GM18507 (cell line): ENCODE measurements at places on chromosomes 1 and 21.

- DNase-seq = no peak
Observed at GRCh38 chr1:207888652-207889051, 22.3 kb downstream of the CD34 start.

DNA sequence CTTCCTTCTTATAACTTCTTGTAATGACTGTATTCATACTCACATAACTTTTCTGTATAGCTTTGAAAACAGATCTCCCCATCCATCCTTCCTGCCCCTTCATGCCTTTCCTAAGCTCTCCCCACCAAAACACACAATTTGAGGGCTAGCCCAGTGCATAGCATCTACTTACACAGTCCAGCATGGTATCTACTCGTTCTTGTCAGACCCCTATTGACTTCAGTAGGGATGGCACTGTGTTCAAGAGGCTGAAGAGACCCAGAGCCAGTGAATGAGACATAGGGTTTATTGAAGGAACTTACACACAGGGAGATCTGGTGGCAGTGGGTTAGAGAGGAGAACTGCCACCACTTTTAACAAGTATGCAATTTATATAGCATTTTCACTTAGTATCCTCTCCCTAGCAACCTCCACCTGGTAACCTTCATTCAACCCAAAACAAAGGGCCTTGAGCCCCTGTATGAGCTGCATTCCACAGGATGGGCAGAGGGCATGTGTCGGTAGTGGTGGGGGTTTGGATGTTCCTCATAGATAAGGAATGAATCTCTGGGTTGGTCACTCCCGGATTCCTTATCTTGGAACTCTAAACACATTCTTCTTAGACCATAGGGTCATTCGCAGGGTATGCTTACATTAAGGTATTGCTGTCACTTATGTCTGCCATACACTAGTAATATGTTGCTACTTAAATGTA lies 64.9 kb upstream of the GNG12 start:
- no peak for DNase-seq

- DNase-seq = no peak
Observed at GRCh38 chr1:54051933-54052430, 1.0 kb downstream of the TMEM59 start.

DNA sequence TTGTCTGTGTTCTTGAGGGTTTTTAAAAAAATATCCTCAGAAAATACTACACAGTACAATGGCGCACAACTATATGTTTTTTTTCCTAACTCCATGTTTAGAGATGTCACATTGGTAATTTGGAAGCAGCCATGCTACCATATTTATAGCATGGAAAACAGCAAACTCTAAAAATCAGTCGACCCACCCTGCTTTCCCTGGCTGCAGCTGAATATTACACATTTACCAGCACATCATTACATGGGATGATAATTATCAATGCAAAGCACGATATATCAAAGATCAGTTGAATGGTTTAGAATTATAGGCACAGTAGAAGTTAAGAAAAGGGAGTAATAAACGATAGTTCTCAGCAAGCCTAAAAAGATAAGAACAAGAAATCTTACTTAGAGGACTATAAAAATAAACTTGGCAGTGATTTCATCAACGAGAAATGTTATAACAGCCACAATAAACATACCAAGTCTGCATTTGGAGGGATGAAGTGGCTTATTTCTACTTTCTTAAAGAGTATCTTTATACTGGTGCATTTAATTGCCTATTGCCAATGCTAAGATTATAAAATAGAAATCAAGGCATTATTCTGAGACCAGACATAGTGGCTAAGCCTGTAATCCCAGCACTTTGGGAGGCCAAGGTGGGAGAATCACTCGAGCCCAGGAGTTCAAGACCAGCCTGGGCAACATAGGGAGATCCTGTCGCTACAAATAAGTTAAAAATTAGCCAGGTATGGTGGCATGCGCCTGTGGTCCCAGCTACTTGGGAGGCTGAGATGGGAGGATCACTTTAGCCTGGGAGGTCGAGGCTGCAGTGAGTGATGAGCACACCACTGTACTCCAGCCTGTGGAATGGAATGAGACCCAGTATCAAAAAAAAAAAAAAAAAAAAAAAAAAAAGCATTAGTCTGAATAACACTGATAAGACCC lies 43.4 kb downstream of the WDR64 start:
- no peak for DNase-seq

- DNase-seq = no peak
Observed at GRCh38 chr1:7290971-7291970, 479.8 kb upstream of the VAMP3 start.

GRCh38 chr1:226939438-226940028 lies 561 bp upstream of the COQ8A start:
- peak; percentile 22 for DNase-seq

DNA sequence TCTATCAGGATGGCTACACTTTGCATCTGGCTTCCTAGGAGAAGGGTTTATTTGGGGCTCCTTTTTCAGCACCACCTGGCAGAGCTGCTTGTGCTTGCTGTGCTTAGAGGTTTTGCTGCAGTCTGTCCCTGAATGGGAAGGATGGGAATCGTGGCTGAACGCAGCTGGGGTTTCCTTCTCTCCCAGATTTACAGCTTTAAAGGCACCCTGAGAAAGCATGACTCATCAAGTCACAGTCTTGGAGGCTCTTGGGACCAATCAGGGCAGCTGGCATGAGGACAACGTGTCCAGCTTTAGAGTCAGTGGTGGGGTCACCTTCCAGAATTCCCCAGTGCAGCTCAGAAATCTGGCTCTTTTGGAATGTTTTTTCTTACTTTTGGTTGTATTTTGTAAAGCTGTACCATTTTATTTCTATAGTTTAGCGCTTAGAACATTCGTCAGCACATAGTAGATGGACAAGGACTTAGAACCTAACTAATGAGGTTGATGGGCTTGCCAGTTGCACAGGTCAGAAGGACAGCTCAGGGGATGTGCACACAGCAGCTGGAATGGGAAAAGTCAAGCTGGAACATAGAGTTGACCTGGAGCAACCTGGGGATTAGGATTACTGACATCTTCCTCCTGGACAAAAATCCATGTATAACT lies 222.6 kb downstream of the PRDM2 start:
- no peak for DNase-seq

GRCh38 chr1:1068517-1069055 lies 5.5 kb downstream of the RNF223 start:
- no peak for DNase-seq

- DNase-seq = no peak
Observed at GRCh38 chr21:28454564-28455252, 538.0 kb downstream of the LTN1 start.

GRCh38 chr1:202561726-202562443 lies 148.4 kb downstream of the SYT2 start:
- DNase-seq = no peak

DNA sequence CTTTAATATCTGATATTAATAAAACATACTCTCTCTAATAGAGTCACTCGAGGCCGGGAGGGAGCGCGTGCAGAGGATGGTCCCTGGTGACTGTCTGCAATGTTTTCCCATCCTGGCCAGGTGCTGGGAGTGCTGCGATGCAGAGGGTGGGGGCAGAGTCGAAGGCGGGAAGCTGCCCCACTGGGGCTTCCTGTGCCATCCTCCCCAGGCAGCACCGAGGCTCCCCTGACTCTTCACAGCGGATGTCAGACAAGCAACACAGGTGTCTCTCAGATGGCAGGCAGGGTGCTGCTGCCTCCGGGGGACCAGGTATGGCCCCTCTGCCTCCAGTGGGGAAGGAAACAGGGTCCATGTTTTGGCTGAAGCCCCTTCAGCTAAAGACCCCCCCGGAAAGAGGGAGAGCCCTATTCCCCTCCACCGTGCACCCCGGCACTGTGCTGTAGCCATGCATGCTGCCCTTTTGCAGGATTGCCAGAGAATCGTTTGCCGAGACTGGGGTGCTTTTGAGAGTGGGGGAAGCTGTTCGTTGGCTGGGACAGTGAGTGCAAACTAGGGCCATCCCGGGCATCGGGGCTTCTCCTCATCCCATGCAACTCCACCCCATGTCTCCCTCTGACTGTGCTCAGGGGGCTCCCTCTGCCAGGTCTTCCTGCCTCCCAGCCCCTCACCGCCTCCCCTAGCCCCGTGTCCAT lies 32.1 kb upstream of the TTC34 start:
- no peak for DNase-seq

DNA sequence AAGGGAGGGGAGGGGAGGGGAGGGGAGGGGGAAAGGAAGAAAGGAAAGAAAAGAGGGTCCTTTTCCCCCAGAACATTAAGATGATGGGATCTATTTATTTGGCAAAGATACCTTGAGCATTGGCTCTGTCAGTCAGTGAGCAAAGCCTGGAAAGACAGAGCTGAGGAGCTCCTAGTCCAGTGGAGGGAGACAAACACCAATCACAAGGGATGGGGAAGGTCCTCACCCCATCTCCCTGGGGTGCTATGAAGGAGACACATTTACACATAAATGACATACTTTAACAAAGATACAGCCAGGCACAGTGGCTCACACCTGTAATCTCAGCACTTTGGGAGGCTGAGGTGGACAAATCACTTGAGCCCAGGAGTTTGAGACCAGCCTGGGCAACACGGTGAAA lies 154.9 kb upstream of the TIAM1 start:
- DNase-seq = no peak

DNA sequence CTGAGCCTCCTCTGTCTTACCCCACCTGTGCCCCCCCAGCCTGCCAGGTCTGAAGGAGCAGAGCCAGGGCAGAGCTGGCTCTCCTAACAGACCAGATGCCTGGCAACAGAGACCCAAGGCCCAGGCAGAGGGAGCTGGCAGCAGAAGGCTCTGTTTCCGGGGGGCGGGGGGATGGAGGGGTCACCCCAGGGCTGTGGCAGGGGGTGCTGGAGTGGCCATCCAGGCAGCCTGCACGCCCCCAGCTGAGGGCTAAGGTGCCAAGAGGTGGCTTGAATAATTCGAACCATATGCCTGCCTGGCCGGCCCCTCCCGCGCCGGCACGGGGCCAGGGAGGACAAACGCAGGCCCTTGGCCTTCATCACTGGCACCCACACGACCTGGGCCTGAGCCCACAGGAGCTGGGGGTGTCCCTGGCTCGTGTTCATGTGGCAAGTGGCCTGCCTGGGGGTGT lies 16.0 kb upstream of the PLEKHG5 start:
- DNase-seq = no peak

GRCh38 chr1:225468270-225469020 lies 40.6 kb upstream of the LBR start:
- no peak for DNase-seq

DNA sequence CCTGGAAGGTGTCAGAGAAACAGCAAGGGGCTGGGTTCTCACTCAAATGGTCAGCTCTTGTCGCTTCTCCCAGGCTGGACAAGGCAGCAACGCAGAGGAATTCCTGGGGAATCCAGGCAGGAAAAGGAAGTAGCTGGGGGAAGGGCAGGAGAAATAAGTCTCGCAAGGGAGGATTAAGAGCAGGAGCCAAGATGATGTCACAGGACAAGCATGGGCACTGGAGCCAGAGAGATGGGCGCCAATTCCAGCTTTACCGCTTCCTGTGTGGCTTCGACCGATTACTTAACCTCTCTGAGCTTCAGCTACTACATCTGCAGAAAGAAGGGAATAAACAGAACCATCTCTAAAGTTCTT lies 70.5 kb downstream of the SSBP3 start:
- no peak for DNase-seq

DNA sequence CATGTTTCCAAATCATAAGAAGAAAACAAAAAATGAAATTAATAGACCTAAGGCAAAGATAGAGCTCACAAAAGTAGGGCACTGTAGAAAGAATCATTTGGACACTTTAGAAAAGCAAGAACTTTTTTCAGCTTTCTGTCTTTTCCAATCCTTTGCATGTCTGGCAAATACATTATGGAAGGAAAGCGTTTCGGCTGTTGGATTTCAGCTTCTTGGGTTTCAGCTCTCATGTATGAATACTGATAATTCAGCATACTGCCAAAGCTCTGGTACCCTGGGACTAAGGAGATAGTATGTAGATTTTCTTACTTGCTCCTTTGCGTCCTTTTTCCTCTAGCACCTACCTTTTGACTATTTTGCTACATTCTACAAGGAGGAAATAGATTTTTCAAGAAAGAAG lies 375.9 kb downstream of the BRINP3 start:
- no peak for DNase-seq

- DNase-seq = no peak
Observed at GRCh38 chr1:29481031-29481430, 244.7 kb downstream of the PTPRU start.

DNA sequence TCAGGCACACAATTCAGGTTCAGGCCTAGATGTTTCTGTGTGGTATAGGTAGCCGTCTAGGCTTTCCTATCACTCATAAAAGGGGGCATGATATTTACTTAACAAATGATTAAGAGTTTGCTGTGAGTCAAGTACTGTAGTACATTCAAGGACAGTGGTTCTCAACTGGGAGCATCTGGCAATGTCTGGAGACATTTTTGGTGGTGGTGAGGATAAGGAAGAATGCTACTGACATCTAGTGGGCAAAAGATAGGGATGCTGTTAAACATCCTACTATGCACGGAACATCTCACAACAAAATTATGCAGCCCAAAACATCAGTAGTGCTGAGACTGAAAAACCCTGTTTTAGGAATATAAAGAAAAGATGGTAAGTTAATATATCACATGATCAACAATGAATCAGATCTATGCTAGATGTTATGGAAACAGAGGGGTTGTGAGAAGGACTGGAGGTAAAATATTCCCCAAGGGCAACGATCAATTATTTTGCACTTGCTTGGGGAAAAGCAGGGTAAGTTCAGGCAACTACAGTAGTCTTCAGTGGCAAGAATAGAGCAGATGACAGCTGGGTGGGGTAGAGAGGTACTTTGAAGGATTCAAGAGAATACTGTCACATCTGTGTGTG lies 4.9 kb downstream of the DNTTIP2 start:
- DNase-seq = no peak

GRCh38 chr1:174326278-174326677 lies 121.5 kb upstream of the GPR52 start:
- no peak for DNase-seq

- DNase-seq = no peak
Observed at GRCh38 chr1:36919491-36920145, 114.7 kb downstream of the GRIK3 start.

- DNase-seq = no peak
Observed at GRCh38 chr1:6601049-6601922, 1.4 kb downstream of the KLHL21 start.

DNA sequence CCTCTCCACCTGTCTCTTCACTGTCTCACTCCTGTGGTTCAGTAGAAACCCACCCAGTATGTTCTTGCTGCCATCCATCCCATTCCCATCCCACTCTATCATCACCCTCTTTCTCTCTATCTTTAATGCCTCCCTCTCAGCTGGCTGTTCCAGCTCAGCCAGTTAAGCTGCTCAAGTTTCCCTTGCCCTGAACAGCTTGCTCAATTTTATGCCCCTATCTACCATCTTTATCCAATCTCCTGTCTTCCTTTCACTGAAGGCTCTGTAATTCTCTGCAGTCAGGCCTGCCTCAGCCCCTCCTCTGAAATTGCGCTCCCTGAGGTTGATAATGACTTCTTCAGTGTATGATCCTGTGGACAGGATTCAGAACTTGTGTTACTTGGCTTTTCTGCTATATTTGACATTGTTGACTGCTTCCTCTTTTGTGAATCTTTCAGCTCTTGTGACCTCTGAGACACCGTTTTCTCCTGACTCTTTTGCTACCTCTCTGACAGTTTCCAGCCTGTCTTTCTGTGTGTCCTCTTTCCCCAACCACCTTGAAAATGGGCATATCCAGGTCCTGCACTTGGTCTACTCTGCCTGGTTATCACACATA lies 13.9 kb upstream of the BCAR3 start:
- no peak for DNase-seq

- no peak for DNase-seq
Observed at GRCh38 chr1:18874600-18874999, 15.1 kb upstream of the TAS1R2 start.
